ENCODE measurements at places on chromosomes 6 and 20.

GRCh38 chr6:121338956-121339355 lies 4.7 kb upstream of the TBC1D32 start:
- no peak for DNase-seq

- DNase-seq: no peak
Measured at GRCh38 chr6:50962213-50962759, 143.6 kb downstream of the TFAP2B start.

GRCh38 chr6:153725456-153725855 lies 313.6 kb upstream of the OPRM1 start:
- DNase-seq: no peak

GRCh38 chr20:59463541-59463940 lies 140.8 kb upstream of the PHACTR3 start:
- DNase-seq: no peak

DNA sequence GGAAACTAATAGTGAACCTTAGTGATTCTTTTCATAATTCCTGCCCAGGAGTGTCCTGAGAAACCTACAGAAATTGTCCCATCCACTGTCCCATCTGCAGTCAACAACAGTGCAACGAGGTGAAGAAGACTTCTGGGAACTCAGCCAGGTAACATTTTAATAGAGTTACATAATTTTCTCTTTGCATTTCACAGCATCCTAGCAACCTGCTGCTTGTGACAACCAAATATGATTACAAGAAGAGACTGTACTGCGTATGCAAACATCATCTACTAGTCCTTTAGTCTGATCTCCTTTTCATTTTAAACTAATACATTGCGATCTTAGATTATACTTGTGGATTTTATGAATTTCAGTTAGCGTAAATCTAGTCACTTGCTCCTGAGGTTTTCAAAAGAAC lies 951.6 kb downstream of the TFAP2A start:
- no peak for DNase-seq

GRCh38 chr20:20407891-20408805 lies 40.2 kb downstream of the INSM1 start:
- no peak for DNase-seq

DNA sequence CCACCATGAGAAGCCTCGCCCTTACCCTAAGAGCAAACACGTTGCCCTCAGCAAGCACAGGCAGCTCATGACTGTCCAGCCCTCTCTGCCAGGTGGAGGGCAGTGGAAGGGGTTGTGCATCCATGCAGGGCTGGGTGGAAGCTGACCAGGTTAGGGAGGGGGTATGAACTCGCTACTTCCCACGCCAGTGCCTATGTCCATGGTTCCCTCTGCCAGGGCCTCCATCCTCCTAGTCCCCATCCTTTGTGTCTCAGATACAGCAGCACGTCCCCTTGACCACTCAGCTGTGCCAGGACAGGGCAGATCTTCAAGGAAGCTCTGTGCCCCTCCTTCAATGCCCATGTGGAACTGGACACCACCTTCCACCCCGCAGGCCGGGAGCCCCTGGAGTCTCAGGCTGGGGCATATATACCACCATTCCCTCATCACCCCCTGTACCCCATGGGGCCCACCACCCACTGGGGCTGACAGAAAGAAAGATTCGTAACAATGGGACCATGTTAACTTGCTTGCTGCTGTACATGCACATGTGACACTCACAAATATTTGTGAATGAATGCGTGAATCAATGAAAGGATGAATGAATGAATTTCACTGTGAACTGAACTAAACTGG lies 90.7 kb downstream of the ANKRD60 start:
- no peak for DNase-seq

GRCh38 chr20:25259788-25260254 lies 11.9 kb downstream of the PYGB start:
- no peak for DNase-seq

DNA sequence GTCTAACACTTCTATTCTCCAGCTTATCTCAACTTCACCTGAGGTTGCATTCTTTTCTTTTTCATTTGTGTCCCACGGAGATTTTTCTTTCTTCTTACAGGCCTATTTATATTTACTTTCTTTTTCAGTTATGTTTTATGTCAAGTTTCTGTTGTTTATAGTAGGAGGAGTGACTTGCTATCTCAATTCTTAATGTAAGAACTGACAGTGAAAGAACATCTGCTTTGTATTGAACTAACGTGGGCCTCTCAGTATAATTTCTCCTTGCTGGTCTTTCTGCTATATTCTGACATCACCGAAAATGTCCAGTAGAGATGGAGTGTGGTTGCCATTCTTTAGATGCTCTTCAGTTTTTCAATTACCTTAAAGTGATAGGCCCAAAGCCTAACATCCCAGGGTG lies 521.7 kb downstream of the EPM2A start:
- DNase-seq: no peak

DNA sequence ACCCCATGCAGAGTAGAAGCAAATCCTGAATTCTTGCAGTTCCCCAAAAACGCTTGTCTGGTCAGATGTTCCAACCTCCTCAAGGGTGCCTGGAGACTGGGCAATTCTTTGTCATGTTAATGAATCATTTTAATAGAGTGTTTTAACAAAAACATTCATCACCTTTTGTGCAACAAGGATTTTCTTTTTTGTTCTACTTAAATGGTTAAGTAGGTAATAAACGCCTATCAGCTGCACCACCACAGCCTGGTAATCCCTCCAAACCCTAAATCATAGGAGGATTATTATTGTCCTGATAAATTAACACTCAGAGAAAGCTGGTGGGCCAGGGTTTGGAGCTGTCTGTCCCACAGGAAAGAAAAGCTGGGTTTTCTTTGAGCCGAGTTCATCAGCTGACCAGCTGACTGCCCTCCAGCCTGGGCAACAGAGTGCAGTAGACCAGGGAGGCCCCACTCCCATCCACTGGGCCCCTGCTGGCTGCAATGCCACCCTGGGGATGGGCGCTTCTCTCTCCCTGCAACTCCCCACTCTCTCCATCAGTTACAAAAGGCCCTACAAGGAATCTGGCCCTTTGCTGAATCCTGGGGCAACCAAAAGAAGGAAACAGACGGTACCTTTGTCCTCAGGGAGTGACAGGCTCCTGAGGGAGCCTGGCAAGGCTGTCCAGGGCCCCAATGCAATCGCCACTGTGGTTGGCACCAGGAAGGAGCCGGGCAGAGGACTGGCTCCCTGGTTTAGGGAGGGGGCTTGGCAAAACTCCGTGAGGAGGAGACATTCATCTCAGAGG lies 23.1 kb upstream of the BMP7 start:
- DNase-seq: no peak

GRCh38 chr6:21181866-21182265 lies 411.7 kb upstream of the SOX4 start:
- DNase-seq: no peak

DNA sequence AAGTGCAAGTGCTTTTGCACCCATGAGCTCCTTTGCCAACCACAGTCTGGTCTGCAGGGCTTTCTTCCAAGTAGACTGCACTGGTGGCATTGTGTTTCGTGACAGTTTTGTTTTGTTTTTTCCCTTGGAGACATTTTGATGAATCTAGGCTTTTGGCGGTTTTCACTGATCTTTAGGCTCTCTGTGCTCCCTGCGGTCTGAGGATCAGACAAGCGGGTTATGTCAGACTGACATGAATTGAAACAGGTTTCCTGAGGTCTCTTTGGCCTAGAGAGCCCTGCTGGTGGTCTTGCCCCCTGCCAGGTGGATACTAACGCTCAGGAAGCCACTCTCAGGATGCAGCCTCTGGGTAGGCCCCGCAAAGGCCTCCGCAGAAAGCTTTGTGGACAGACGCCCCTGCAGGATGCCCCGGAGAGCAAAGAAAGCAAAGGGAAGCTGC lies 555.4 kb upstream of the AGPAT4 start:
- DNase-seq: no peak

GRCh38 chr6:157610451-157610999 lies 212.5 kb upstream of the SNX9 start:
- no peak for DNase-seq

- DNase-seq: no peak
Measured at GRCh38 chr6:152896923-152897322, 85.9 kb downstream of the FBXO5 start.

DNA sequence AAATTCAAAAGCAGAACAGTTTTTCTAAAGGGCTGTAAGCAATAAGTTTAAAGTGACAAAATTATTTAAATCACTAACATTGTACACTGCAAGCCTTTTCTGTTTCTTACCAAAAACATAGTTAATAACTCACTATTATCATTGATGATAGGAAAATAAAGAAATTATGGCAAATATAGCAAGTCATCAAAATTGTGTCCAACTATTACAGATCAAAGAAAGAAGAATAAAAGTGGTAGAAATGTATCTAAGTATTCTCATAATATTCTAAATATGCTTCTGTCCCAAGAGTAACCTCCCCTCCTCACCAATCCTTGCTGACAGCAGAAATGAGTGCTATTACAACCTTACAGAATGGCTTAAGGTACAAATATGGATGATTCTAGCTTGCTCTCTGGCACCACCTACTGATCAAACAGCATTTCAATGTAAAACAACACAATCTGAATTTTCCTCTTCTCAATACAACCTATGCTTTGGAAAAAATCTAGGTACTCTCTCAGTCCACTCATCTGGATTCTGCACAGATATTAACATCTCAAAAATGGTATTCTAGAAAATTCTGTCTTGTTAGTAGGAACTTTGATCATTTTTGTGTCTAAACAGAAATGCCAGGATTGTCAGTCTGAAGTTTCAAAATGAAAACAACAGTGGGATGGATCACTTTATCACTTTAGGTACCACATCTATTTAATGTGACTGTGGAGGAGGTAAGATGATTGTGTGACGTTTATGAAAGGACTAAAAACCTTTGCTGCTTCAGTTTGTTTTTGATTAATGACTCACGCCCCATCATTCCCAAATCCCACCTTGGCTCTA lies 40.9 kb downstream of the ZFP64 start:
- DNase-seq: peak; percentile 19

GRCh38 chr6:32439139-32439538 lies 548 bp upstream of the HLA-DRA start:
- DNase-seq: no peak

GRCh38 chr6:2028457-2029038 lies 216.9 kb downstream of the GMDS start:
- DNase-seq: peak; percentile 38

GRCh38 chr20:22420116-22420598 lies 164.2 kb downstream of the FOXA2 start:
- DNase-seq: no peak

- no peak for DNase-seq
Measured at GRCh38 chr6:126202707-126203106, 137.2 kb upstream of the CENPW start.

GRCh38 chr6:160679402-160679769 lies 15.3 kb upstream of the LPA start:
- no peak for DNase-seq

GRCh38 chr6:152975204-152975915 lies 7.5 kb downstream of the FBXO5 start:
- DNase-seq: no peak

GRCh38 chr6:17985934-17986655 lies 1.3 kb downstream of the KIF13A start:
- DNase-seq: no peak

DNA sequence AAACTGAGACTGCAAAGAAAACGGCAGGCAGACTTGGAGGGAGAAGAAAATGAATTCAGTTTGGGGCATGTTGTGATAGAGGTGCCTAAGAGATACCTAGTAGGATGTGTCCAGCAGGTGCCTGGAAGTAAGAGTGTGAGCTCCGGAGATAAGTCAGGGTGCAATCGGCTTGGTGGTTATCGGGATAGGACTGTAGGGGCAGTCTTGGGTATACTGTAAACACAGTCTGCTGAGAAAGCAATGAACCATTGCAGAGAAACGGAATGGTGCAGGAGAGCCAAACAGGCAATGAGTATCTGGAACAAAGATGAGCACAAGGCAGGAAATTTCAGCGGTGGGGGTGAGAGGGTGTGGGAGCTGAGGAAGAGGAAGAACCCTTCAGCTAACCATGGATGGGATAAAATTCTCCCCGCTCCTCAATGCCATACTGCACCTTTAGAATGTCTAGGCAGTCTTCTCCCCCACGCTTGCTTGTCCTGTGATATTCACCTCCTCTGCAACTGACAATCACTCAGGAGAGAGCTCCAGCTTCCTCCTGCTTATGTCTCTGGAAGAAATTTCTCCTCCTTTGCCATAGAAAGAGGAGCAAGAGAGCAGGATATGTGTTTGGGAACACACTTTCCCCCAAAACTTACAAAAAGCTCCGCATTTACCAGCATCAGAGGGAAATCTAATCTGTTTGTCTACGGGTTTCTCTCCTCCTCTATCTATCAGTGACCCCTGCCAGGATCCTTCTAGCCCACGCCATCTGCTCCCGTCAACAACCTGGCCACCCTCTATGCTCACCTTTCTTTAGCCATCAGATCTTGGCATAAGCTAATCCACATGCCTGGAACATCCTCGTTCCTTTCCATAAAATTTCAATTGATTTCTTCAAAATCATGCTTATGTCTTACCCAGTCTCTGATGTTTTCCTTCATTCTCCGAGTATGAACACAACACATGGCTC lies 381.7 kb upstream of the JARID2 start:
- DNase-seq: no peak
